Progenitor cell of endocrine pancreas (in vitro differentiated cells): ENCODE measurements at places on chromosomes 1 and 21.

DNA sequence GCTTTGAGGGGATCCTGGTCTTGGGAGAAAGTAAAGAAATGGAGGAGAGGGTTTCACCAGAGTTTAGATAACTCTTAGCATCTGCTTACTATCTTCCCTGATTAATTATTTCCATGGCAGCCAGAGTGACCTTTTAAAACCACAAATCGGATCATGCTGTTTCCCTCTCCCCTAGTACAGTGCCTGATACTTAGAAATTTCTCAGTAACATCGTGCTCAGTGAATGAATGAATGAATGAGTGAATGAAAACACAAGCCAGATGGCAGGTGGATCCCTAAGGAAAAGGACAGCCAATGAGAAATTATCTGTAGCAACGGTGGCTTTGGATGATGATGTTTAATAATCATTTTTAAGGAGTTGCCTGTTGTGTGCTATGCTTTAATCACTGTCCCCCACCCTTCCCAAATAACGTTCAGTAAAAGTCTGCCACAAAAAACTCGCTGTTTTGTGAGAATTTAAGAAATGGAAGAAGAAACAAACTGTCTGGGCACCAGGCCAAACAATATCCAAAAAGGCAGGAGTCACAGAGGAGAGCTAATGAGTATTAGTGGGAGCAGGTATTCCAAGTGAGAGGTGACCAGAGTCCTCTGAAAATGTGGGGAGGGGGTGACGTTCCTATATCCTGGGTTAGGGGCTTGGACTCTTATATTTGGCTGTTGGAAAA lies 737 bp upstream of the SMAP2 start:
- DNase-seq: no peak

GRCh38 chr1:193415256-193415655 lies 228.8 kb upstream of the B3GALT2 start:
- no peak for DNase-seq

DNA sequence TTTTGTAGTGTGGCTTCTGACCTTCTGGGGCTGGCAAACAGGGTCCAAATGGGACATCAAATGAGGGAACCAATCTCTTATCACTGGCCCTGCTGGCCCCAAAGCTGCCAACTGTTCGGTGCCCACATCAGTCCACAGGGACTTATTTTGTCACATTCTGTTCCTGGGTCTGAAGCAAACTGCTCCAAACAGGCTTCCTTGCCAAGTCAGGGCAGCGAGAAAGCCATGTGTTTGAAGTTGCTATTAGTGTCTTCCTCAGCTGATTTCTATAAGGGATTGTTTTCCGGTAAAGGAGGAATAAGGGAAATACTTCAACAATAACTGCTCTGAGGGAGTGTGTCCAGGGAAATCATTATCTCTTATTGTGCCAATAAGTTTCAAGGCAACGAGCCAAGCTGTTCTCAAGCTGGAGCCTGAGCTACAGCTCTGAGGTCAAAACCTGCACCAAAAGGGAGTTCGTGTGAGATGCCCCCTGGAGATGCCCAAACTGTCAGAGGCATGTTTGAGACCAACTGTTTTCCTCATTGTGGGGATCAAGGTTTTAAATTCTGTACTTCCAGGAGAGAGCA lies 381.4 kb upstream of the PROX1 start:
- DNase-seq: no peak

DNA sequence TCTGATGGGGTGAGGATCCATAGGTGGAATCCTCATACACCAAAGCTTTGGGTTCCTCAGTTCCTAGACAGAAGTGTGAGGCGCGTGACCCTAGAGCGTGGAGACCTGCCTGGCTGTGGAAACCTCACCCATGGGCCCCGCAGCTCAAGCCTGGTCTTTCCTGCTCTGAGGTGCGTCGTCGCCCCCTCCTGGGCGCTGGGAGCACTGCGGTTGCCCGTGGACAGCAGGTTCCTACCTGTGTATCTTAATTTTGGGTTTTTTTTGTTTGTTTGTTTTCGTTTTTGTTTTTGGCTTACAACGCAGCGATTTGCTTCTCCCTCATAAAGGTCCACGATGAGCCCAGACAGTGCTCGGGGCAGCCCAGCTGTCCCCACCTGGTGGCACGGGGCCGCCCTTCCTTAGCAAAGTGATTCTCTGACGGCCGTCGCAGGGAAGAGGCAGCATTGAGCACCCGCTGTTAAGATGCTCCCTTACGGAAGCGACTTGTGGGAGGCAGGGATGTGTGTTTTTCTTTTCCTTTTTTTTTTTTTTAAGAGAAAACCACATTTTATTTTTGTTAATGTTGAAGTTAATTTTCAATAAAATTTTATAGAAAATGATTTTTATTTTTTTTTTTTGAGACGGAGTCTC lies 36.5 kb upstream of the TRAPPC10 start:
- peak; percentile 77 for DNase-seq

GRCh38 chr1:59645893-59646292 lies 168.9 kb upstream of the HOOK1 start:
- DNase-seq: no peak

- DNase-seq: no peak
Measured at GRCh38 chr21:21713651-21714180, 715.5 kb downstream of the NCAM2 start.

DNA sequence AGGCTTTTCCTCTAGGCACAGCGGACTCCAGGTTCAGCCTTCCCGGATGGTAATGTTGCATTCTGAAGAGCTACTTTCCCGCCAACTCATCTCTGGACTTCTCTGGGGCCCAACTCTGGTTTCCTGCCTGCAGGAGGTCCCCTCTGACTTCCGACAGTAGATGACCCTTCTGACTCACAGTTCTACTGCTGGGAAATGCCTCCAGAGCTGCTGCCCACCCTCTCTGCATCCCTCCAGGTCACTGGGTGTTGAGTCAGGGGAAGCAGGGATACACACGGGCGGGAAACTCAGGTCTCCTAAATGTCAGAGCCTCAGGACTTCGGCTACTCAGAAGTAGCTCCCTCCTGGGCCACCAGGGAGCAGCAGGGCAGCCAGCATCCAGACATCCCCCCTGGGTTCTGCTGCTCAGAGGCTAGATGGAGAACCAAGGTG lies 2.1 kb upstream of the KIF21B start:
- no peak for DNase-seq

DNA sequence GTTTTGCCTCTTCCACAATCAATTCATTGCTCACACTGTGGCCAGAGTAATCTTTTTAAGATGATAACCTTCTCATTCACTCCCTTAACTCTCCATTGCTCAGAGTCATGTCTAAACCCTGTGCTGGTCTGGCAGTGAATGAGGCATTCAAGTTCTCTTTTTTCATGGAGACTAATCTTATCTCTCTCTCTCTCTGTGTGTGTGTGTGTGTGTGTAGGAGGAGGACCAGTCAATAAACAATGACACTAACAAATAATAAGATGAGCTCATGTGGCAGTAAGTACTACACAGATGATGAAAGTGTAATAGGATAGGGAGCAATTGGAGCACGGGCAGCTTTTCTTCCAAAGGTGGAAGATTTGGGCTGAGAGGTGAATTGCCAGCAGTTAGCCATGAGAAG lies 122.0 kb upstream of the B3GALT2 start:
- no peak for DNase-seq

- no peak for DNase-seq
Measured at GRCh38 chr1:113242481-113242880, 147.8 kb upstream of the MAGI3 start.

DNA sequence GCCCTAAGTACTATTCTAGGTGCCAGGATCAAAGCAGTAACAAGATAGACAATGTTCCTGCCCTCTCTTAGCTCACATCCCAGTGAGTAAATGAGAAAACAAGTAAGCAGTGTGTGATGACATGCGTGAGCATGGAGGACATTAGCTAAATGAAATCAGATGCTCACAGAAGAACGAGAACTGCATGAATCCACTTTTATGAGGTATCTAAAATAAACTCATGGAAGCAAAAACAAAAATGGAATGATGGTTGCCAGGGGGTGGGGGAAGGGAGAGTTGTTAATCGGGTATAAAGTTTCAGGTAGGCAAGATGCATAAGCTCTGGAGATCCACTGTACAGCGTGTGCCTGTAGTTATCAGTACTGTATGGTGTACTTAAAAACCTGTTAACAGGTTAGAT lies 195.1 kb downstream of the HHAT start:
- no peak for DNase-seq

DNA sequence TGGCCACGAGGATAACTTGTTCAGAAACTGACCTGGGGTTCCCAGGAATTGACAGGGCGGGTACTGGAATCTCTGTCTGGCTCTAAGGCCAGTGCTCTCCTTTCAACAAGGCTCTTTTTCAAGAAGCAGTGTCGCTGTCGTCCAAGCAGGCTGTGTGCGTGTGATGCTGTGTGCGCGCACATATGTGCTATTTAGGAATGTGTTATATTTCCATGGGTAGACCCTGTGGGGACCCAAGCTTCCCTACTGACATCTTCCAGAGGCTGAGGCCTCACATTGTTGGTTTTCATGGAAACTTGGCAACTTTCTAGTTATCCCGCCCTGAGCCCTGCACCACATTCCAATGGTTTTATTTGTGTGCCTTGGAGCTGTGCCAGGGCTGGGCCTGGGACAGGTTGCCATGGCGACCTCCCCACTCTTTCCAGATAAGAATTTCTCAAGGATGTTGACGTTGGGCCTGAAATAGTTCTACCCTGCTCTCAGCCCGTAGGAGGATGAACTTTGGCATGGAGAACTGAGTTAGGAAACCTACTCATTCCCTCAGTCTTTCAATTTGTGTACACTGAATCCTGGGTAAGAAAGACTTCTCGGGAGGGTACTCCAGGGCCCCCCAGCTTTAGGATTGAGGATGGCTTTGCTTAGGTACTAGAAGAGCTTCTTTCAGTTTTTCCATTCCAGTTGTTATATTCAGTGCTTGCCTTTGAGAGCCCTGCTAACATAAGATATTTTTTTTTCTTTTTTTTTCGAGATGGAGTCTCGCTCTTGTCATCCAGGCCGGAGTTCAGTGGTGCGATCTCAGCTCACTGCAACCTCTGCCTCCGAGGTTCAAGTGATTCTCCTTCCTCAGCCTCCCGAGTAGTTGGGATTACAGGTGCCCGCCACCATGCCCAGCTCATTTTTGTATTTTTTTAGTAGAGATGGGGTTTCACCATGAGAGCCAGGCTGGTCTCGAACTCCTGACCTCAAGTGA lies 38.8 kb upstream of the SRSF10 start:
- DNase-seq: peak; percentile 43

DNA sequence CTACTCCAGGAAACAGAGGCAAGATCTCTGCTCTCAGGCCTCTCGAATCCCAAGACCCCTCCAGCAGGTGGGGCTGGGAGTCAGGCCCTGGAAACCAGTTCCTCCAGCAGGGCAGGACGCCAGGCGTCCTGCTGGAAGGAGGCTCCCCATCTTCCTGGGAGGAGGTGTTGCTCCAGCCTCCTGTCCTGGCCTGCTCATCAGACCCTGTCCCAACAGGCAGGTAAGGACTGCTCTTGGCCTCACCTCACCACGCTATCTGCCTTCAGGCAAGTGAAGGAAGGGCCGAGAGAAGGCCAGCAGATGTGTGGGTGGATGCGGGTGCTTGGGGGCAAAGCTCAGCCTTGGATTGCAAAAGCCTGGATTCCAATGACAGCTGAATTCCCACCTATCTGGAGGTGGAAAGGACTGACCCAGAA lies 82.9 kb downstream of the SSBP3 start:
- no peak for DNase-seq
